ENCODE measurements at places on chromosomes 7 and 10.

- no peak for DNase-seq
These were observed at the start of gene NKX2-3 for GRCh38 chr10:99532687-99533495. TSS of gene NKX2-3 (plus strand) at chr10:99532942. CDS start at chr10:99533132, 190 bp downstream.

DNA sequence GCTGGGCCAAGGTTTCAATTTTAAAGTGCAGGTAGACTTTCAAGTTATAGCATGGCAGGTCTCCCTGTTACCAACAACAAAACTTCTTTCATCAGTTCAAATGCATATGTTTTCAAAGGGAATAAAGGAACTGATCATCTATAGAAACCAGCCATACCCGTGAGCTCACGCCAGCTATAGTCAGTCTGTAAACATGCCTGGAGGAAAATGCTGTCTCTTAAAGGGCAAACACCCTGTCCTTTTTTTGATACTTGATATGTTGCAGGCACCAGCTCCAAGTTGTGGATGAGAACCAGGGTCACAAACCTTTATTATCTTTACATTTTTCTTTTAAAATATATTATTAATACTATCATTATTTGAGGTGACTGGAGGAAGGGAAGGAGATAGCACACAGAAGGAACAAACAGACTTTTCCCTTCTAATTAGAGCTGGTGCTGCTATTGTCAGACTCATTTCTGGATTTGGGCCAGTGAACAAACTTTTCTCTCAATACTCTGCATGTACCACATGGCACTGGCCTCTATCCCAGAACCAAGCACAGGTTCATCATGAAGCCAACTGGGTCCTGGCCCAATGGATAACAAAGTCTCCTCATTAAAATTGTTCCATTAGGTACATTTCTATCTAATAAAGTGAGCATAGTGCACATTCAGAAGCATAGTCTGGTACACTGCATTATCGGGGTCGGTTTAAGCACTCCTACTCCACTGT lies 1102.4 kb downstream of the SORCS3 start:
- no peak for DNase-seq

GRCh38 chr7:68537774-68538071 lies 1060.6 kb upstream of the AUTS2 start:
- no peak for DNase-seq

- no peak for DNase-seq
These were observed 18.6 kb downstream of the PDE6C start for GRCh38 chr10:93630625-93631557.

DNA sequence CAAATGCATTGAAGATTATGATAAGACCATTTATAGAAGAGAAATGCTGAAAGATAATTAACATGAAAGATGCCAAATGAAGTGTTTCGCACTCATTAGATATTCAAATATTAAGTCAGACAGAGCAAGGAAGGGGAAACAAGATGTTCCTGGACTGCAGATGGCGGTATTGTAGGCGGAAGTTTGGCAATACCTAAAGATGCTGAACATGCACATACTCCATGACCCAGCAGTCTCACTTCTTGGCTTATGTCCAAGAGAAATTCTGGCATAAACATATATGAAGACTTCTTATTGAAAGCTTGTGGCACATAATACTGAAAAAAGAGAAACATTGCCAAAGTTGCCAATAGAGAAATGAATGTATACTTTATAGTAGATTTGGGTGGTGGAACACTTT lies 325.4 kb upstream of the SEMA3C start:
- no peak for DNase-seq

GRCh38 chr10:7817984-7818294 lies 366 bp upstream of the TAF3 start:
- no peak for DNase-seq

DNA sequence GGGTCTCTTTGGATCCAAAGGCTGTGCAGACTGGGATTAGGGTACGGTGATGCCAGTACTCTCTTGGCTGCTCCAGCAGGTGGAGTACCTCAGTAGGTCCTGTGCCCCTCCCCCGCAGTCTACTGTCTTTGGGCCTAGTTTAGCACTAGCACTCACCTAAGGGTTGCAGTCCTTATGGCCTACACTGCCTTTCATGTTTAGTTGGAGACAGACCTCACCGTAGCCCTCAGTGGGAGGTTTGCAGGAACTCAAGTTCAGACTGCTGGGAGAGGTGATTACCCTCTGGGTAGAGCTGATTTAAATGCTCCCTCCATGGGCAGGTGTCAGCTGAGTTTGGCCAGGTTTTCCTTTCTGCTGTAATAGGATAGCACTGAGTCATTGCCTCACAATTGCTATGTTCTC lies 210.8 kb upstream of the TMEM196 start:
- no peak for DNase-seq

DNA sequence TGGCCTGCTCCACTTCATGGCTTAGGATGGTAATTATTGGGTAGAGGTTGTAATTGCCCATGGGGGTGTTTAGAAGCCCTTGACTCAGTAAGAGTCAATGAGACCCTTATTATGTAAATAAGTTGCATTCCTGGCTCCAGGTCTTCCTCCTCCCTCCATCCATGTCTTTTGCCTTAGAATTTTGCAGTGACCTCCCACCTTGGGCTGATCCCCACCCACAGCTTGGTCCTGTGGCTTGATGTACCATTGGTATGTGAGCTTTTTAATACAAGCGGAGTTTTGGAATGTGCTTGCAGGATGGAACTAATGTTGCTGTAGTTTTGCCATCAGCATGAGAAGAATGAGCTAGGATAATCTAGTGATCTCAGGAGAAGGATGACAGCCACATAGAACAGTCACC lies 73.2 kb upstream of the DGKI start:
- DNase-seq: no peak

DNA sequence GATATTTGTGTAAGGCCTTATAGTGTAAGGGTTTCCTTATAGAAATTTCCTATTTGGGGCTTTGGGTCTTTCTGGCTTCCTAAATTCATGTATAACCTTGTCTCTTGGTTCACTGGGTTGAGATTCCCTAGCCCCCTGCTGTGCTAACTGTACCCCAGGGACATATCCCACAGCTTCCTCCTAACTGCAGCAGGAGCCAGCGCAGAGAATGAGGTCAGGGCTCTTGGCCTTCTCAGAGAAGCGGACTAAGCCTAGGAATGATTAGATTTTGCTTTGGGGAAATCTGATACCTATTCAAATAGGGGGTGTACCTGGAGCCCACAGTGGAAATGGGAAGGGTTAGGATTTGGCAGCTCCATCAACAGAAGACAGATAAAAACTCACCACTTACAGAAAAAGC lies 138.1 kb upstream of the EFCAB10 start:
- no peak for DNase-seq

- no peak for DNase-seq
These were observed 13.1 kb downstream of the CASP2 start for GRCh38 chr7:143300959-143301935.

- DNase-seq: no peak
These were observed 126.3 kb downstream of the SNX10 start for GRCh38 chr7:26417911-26418413.

- no peak for DNase-seq
These were observed 143.4 kb upstream of the KLF14 start for GRCh38 chr7:130877236-130877990.

GRCh38 chr7:3238525-3239210 lies 62.4 kb upstream of the SDK1 start:
- DNase-seq: no peak

DNA sequence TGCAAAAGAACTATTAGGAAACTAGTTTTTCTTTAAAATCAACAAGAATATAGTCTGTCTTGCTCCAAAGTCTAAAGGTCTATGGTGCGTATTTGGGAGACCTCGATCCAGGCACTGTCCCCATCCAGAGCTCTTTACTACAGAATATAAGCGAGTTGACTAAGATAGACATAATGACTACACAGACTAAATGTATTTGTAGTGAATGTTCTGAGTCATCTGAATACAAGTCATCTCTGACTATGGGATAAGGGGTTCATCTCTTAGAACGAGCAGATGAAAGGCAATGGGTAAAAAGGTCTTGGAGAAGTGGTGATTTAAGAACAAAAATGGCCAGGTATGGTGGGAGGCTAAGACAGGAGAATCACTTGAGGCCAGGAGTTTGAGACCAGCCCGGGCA lies 136.0 kb upstream of the RSU1 start:
- no peak for DNase-seq

DNA sequence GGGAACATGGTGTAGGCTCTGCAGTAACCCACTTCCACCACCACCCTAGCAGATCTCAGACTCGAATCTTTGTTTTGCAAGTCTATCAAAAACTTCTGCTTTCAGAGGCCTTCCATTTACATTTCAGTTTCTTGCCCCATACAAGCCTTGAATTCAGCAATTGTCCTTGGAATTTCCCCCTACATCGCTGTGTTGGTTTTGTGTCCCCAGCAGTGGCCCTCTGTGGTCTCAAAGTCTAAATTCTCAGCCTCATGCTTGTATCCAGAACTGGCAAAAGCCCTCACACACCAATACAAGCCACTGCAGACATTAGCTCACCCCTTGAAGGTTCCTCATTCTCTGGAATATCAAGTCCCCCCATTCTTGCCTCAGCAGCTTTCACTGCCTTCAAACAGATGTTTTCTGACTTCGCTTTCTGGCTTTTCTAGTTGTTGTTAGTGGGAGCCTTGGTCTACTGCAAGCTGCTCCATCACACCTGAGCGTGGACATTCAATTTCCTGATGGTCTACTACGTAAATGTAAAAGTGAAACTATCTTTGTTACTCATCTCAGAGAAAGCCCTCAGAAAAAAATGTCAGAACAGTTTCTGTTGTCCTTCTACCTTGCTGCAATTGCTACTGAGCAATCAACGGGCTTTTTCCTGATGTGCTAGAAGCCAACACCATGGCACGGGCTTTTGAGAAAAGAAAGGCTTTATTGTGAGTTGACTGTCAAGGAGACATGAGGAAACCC lies 1.8 kb upstream of the NUB1 start:
- no peak for DNase-seq

DNA sequence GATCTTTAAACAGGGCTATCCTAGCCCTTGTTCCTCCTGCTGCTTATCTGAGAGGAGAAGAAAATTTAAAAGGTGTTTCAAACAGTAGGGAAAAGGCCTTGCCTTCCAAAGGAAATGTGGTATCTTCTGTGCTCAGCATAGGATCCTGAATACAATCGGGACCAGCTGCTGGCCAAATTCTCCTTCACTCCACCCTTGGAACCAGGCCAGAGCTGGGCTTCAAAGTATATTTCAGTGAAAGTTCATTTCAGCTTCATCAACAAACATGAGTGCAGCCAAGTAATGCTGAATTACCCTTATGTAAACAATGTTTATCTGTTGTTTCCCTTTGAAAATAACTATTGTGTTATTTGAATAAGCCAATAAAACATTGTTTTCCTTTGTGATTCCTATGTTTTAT lies 146.5 kb upstream of the MEOX2 start:
- DNase-seq: no peak

DNA sequence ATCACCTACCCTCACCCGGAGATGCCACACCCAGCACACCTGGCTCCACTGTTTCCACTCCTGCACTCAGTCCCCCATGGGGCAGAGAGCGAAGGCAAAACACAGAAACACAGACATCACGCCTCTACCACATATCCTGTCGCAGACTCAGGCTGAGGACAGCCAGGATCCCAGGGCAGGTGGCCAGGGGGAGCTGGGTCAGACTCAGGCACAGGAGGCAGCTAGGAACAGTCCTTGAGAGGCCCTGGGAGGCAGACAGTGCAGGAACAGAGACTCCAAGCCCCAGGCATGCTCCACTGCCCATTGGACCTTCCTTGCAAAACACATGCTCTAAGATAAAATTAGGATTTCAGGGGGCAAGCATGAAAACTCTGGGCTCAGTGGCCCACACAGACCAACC lies 154.4 kb upstream of the C7orf33 start:
- no peak for DNase-seq

- DNase-seq: no peak
These were observed 61.3 kb downstream of the ZNF22 start for GRCh38 chr10:45061982-45062381.

GRCh38 chr7:158992759-158993158 lies 136.4 kb downstream of the DYNC2I1 start:
- no peak for DNase-seq

DNA sequence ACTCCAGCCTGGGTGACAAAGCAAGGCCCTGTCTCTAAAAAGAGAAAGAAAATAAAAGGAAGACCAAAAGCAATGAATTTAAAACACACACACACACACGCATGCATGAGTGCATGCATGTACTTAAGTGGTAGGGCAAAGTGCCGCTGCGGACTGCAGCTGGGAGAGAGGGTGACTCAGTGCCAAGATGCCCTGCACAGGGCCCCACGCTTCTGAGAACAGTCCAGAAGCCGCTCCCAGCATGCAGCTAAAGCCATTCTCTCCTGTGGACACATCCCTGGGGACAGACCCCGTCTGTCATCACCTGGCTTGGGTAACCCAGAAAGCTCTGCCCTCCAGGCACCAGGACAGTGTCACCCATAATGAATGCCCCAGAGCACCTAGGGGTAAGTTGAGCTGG lies 61.0 kb upstream of the MYL10 start:
- no peak for DNase-seq

- no peak for DNase-seq
These were observed 18.0 kb upstream of the INPP5A start for GRCh38 chr10:132519382-132520176.

GRCh38 chr10:119375574-119376272 lies 166.8 kb downstream of the RGS10 start:
- DNase-seq: no peak

DNA sequence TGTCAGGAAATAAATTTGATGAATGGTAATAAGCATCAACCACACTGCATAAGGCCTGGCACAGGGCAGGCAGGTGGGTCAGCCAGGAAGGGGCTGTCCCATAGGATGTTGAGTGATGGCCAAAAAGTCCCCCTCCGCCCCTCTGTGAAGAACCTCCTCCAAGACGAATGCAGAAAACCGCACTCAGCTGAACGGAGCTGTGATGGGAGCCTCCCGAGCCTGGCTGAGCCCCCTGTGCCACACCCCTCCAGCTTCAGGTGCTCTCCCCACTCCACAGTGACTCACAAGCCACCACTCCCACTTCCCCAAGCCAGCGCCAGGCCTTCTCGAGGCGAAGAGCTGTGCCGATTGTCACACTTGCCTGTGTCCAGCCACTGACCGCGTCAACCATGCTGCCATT lies 184.2 kb downstream of the MAD1L1 start:
- no peak for DNase-seq

DNA sequence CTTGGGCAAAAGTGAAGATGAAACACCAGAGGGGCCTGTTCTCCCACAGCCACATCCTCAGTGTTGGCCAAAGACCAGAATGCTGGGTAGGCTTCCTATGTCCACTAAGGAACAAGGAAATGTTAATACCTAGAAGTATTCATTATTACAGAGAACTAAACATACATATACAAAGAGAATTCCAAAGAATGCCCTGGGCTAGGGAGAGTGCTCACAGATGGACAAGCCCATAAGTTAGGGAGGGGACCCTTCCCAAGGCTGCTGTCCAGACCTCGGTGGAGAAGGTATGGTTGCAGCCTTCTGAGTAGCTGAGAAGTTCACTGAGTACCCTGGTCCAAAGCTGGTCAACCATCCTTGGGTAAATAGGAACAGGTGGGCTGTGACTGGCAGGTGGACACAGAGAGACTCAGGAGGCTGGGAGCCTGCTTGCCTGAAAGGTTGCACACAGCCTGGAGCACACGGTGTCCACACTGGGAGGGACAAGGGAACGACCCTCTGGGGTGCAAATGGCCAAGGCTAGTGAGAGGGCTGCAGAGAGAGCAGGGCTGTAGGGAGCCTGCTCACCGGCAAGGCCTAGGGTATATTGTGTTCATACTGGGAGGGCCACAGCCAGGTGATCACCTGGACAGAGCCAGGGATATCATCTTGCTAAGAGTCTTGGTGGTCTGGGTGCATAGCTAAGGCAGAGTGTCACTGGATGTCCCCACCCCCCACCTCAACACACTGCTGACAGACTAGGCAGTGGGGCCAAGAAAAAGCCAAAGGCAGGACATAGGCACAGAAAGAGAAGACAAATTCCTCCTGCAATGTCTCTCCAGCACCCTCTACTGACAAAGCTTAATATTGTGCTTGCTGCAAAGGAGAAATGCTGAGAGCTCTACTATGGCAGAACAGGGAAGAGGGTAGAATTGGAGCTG lies 40.3 kb downstream of the CPVL start:
- no peak for DNase-seq
